ENCODE measurements at places on chromosomes 4 and X.
A peak's percentile ranks its signal among the peaks of the same experiment; 100 is the strongest.

GRCh38 chr4:104743215-104743653 is 248.5 kb upstream of the CXXC4 start:
- DNase-seq, result no peak

GRCh38 chr4:185587427-185588161 is 52.3 kb upstream of the PDLIM3 start:
- DNase-seq, result no peak

DNA sequence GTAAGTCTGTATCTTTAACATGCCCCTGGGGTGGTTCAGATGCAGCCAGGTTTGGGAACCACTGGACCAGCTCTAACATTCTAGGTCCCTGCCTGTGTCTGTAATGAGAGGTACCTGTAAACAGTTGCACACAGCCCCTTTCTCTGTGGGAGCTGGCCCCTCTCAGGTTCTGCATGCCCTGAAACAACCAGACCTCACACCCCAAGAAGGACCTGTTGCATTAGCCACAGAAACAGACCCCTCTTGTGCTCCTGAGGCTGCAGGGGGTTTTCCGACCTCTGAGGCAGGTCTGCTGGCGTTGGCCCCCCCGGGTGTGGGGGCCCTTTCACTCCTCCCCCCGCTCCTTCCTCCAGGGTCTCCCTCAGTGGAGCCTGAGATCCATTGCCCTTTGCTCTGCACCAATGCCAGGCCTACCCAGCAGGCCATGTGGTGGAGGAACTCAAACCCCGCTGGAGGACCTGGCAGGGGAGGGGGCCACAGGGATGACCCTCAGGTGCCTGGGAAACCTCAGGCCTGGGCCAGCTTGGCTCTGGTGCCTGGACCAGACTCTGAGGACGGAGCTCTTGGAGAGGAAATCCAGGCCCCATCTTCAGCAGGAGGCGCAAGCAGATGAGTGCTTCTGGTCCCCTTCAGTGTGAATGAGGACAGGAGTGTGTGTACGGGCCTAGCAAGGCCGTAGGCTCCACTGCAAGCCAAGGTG is 61.4 kb upstream of the PJA1 start:
- DNase-seq, result no peak

DNA sequence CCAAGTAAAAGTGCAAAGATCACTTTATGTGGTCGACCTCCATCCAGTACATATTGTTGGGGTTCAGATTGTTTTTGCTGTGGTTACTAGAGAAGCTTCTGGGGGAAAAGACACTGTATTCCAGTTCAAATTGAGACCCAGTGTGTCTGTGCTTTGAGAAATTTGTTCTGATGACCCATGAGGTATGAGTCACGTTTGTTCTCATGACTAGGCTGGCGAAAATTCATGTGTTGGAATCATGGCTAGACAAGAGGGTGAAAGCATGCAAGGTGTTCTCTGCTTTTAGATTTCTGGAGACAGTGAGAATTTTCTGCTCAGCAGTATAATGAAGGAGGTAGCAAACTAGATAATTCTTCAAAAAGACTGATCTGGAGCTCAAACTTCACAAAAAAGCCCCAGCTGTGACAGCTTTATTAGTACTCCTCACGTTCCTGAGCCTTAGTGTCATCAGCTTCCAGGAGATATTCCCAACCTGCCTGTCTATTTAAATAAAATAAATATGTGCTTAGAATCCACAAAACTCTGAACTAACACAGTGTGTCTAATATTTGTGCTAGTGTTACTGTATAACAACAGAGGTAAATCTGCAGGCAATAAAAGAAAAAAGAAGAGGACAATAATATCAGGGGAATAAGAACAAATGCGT is 24.4 kb upstream of the FAM47B start:
- DNase-seq, result no peak

GRCh38 chr4:74444891-74445642 is at the start of gene AREG:
Gene AREG (plus strand): TSS chr4:74445136. CDS start chr4:74445346, 210 bp downstream.
- DNase-seq, result no peak

GRCh38 chrX:38595801-38596200 is 34.5 kb downstream of the TSPAN7 start:
- no peak for DNase-seq

- DNase-seq, result no peak
Measured at GRCh38 chr4:116847616-116848015, 237.8 kb downstream of the TRAM1L1 start.

DNA sequence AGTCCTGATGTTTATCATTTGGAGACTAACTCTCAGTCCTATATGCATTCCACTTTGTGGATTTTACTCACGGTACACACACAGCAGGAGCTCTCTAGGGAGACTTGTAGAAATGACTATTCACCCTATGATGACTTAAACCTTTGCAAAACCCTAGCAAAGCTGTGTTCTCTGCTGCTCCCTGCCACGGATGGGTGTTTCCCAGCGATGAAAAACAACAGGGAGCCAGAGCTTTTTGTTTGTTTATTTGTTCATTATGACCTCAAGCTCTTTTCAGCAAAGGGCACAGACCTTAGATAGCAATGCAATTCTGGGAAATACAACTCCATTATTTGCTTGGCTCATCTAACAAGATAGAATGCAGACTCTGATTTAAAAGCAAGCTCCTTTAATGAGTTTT is 156.6 kb downstream of the GRIA3 start:
- no peak for DNase-seq

GRCh38 chrX:11111947-11112346 is 815 bp downstream of the HCCS start:
- no peak for DNase-seq

GRCh38 chr4:132097041-132097440 is 1052.1 kb upstream of the PCDH10 start:
- no peak for DNase-seq

- no peak for DNase-seq
Measured at GRCh38 chr4:137032222-137032621, 500.1 kb downstream of the PCDH18 start.

- DNase-seq, result no peak
Measured at GRCh38 chr4:147034372-147034771, 88.7 kb upstream of the TTC29 start.

DNA sequence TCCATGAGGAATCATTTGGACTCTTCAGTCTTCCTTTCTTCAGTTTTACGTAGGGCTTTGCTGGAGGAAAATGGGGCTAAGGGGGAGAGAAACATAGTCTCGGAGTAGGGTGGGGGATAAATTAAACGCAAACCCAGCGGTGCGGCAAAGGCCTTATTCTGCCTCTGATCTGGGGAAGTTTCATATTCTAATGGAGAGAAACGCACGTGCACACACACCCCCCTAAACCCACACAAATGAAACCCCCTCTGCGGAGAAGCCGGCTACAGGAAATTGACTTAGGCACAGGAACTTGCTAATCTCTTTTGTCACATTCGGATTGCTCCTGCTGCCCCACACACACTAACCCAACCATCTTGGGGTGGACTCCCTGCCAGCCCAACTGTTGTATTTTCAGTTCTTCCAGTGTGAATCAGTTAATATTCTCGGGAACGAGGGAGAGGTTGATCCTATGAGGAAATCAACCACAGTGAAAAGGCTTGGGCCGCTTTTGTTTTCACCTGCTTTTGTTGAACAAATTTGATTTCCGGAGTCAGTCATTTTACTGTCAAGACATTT is at the start of gene RHOH:
TSS of gene RHOH (plus strand) at position 308 of the 558 bp plus-strand sequence. CDS start 46,356 bp downstream, outside the sequence.
- DNase-seq, result peak; percentile 71

- DNase-seq, result no peak
Measured at GRCh38 chr4:175087145-175087544, 169.0 kb downstream of the ADAM29 start.

GRCh38 chr4:147543034-147543433 is 62.1 kb downstream of the EDNRA start:
- DNase-seq, result no peak

- no peak for DNase-seq
Measured at GRCh38 chr4:122003335-122003734, 51.5 kb upstream of the TRPC3 start.

DNA sequence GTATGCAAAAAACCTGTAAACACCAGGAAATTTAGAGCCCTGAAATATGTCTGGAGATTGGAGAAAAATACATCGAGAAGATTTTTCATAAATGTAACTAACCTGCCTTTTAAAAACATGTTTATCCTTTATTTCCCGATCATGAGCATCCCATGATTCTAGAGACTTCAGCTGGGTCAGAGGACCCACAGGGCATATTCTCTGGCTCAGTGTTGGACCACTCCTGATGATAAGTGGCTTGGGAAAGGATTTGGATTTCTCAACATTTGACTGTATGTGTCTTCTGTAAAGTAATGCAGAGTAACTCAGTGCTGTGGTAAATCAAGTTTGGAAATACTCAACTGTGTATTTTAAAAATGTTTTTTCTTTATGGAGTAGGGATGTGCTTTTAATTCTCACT is 40.0 kb upstream of the ANK2 start:
- DNase-seq, result no peak

DNA sequence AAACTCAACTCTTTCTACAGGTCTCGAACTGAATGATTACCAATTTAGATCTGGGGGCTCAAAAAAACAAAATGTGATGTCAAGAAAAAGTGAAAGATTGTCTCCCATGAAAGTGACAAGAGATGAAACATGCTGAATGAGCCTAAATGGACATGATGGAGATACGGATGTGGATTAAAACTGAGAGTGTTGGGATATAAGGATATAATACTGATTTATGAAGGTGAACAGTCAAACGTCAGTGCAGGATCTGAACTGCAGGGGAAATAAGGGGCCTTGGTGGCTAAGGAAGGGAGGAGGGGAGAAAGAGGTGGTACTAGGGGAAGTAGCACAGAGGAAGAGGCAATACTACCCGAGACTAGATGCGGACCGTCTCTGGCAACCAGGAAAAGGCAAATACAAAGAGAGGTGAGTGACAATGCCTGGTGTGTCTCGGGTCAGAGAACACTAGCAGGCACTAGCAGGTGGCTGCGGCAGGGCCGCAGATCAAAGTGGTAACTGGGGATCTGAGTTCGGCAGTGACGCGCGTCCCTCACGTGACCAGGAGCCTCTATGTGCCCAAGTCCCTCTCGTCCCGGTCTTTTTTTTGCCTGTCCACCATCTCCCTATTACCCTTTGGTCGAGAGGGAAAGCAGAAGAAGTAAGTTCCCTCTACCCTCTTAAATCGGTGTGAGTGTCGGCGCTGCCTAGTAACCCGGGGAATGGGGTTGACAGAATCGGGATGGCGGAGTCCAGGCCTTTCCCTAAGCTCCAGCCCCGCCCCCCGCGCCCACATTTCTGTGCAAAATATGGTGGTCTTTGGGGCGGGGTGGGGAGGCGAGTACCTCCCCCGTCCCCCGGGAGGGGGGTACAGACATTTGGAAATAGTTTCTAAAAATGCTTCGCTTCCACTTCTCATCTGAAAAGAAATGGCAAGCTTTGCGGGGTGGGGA is at the start of gene TCEAL1:
TSS of gene TCEAL1 (plus strand) at position 590 of the 932 bp plus-strand sequence. CDS start 942 bp downstream, outside the sequence.
- no peak for DNase-seq
